SW 1271 (cell line): ENCODE measurements at places on chromosomes 1 and 21.

DNA sequence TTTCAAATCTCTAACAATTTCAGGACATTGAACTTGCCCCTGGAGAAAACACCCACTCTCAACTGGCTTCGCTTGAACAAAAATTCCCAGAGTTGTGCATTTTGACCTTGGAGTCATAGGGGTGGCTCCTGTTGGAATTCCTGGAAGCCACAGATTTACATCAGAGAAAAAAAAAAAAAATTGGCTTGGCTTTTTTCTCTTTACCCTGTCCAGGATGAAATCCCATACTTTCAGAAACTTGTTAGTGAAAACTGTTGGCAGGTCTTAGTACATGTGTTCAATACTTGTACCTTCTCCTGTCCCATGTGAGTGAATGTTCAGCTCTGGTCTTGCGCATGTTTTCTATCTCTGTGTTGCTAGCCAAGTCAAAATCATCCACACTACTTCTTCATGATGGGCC lies 228.8 kb downstream of the TGFB2 start:
- no peak for DNase-seq

- DNase-seq: no peak
Observed at GRCh38 chr1:94804442-94804837, 15.7 kb upstream of the SLC44A3 start.

GRCh38 chr1:235883261-235883927 lies 16.7 kb upstream of the LYST start:
- no peak for DNase-seq

- no peak for DNase-seq
Observed at GRCh38 chr1:7399514-7400125, 371.5 kb upstream of the VAMP3 start.

DNA sequence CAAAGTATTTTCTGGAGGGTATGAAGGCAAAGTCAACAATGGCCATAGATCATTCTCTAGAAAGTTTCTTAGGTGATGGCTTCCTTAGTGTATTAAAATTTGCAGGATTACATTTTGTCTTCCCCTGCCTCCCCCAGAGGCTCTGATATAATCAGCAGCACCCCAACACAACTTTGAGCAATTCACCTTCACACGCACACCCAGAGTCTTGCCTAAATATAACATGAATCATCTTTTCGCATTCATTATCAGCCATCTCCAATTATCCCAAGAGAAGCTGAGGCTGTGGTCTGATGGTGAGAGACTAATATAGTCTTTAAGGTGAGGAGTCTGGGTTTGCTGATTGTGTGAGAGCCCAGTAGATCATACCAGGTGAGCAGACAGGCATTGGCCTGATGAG lies 343.0 kb downstream of the RRAGC start:
- no peak for DNase-seq

DNA sequence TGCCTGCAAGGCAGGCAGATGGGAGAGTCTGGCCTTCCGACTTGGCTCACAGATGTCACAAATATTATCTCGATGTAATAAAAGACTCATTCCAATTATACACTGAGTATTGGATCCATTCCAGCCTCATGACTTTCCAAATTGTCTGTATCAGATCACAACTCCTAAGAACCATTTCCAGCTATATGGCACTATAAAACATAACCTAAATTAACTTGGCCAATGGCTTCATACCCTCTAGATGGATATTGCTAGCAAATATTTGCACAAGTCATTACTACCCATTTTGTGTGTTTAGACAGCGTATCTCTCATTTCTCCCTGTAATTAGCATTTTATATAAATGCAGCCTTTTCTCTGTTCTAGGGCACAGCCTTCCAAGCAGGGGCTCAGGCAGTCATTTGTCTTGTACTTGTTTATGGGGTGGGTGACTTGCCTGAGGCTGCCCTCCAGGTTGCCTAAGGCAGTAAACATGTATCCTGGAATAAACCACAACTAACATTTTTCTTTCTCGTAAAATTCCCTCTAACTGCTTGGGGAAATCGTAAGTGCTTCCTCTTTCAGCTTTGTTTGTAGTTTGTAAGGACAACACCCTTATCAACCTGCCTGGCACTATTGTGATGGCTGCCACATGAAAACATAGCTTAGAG lies 70.6 kb upstream of the KCNJ6 start:
- DNase-seq: no peak

DNA sequence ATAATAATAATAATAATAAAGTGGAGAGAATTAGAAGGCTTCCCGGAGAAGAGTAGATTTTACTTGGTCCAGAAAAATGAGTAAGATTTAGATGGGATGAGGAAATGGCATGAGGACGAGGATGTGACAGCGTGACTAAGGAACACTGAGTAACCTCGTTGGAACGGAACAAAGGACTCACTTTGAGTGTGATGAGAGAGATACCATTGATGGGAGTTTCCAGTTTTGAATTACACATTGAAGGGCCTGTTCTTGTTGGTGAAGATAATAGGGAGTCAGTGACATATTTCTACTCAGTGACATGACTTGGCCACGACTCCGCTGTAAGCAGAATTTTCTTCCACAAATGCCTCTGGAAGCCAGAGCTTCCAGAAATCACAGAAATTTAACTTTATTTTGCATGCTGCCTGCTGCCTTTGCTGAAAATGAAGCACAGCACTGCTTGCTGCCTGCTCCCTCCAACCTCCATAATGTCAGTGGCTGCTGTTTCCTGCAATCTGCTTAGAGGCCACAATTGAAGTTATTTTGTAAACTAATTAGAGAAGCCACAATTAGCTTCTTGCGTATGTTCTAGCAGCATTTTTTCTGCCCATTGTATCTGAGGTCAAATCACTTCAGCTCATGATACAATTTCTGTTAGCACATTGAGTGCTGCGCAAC lies 33.7 kb upstream of the FBXO28 start:
- DNase-seq: no peak
